ENCODE measurements at places on chromosomes 2 and 18. TPM values are rescaled to one million over a fixed set of nuclear protein-coding genes. Genes with fewer than 3 reads are reported as not detected.
A peak's percentile ranks its signal among the peaks of the same experiment; 100 is the strongest.

Gene SRD5A2
- total RNA-seq, result not detected

DNA sequence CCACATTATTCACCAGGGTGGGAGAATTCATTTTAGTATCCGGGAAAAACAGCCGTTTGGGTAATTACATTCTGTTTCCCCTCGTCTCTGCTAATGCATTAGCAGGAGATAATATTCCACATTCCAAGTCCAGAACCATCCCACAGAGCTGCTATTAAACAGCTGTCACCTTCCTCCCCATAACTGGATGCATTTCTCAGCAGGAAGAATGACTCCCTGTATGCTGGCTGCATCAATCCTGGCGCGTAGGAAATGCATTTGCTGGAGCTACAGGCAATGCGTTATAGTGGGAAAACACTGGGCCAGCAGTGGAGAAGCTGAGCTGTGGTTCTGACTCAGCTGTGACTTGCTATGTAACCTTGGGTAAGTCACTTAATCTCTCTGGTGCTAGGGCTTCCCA, 246.0 kb downstream of the CLIP4 start:
- peaks cover 6% of the 10 kb centered on the region for H3K27me3 ChIP-seq
- no peak for DNase-seq
- no peaks in the 10 kb centered on the region for H3K36me3 ChIP-seq
- no peak overlapping the region for H3K4me3 ChIP-seq

Gene MPHOSPH10
- total RNA-seq, result 34.1 TPM

Gene HOXD3
- 1.8 TPM for total RNA-seq

- peaks cover 25% of the 10 kb centered on the region for H3K4me1 ChIP-seq
- H3K36me3 ChIP-seq, result peaks cover 4% of the 10 kb centered on the region
- no peak for DNase-seq
- H3K27me3 ChIP-seq, result no peaks in the 10 kb centered on the region
- peak overlapping the region; percentile 79 for H3K27ac ChIP-seq
Measured at GRCh38 chr2:36965206-36965605, 1.1 kb downstream of the STRN start.

GRCh38 chr2:67251741-67252140, 145.4 kb upstream of the ETAA1 start:
- H3K27me3 ChIP-seq, result no peaks in the 10 kb centered on the region
- no peaks in the 10 kb centered on the region for H3K4me1 ChIP-seq
- H3K27ac ChIP-seq, result no peak overlapping the region
- no peaks in the 10 kb centered on the region for H3K36me3 ChIP-seq
- no peak overlapping the region for H3K4me3 ChIP-seq

GRCh38 chr18:55878224-55878623, 290.2 kb upstream of the TCF4 start:
- H3K27me3 ChIP-seq, result no peaks in the 10 kb centered on the region
- no peaks in the 10 kb centered on the region for H3K4me1 ChIP-seq

Gene BOLL
- not detected for total RNA-seq

Gene FOXI3
- total RNA-seq, result not detected

Gene ANKRD30B
- total RNA-seq, result not detected

DNA sequence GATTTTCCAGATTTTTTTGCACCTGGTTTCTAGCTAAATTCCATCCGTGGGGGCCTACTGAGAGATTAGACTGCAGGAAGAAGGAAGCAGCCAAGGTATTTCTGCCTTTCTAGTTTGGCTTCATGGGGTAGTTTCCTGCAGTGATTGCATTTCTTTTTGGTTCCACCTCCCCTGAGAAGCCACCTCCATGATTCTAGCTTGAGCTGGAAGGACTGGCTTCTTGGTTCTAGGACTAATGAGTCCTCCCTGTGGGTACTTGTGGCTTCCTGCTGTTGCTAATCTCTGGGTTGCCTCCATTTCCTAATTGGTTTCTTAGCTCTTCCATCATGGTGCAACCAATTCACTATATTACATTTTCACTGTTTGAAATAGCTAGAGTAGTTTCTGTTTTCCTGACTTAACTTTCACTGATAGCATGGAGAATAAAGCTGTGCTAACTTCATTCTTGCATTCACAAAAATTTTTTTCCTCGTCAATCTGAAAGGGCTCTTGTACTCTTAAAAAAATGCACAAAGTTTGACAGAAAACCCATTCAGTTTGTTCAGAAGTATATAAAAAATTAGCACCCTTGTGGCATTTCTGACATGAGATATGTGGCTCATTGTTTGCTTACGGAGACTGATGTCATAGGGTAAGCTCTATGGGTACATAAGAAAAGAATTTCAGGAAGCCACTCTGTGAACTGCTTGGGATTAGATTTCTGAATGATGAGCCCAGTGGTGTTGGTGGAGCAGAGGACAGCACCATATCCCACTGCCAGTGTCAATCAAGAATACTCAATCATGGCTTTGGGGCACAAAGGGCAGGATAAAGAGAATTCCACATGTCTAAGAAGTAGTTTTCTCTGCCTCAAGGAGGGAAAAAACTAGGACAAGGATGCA, 242.8 kb upstream of the RBMS1 start:
- H3K27me3 ChIP-seq, result no peaks in the 10 kb centered on the region
- H3K4me3 ChIP-seq, result no peak overlapping the region
- H3K36me3 ChIP-seq, result no peaks in the 10 kb centered on the region
- no peaks in the 10 kb centered on the region for H3K4me1 ChIP-seq
- no peak overlapping the region for H3K27ac ChIP-seq
- no peak for DNase-seq

Gene POMC
- total RNA-seq, result not detected

Gene CRACDL
- 2.4 TPM for total RNA-seq

Gene REG1B
- 2.0 TPM for total RNA-seq

DNA sequence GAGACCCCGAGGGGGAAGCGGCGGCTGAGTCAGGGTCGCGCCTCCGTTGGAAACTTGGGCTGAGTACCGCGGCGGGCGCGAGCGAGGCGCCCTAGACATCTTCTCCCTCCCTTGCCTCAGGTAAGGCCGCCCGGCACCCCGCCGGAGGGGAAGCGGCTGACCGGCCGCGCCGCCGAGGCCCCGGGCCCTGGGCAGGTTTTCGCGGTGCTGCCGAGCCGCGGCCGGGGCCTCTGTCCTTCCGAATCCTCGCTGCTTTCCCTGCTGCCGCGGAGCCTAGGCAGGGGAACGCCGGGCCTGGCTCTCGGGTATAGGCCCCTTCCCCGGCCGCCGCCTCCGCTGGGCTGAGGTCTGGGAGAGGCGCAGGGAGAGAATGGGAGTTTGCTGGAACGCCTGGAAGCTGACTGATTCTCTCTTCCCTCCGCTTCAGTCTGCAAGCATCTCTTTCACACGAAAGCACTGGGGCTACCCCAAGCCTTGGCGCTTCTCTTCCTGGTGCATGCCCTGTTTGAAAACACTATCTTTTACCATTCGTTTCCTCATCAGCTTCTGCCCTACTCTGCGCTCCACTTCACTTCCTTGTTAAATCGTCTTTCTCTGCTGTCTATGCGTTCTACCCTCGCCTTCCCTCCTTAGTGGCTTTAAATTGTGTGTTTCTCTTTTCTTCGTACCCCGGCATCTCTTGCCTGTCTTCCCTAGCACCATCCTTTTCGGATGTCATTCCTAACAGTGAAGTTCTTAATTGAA, 652 bp downstream of the PPM1B start:
- H3K27me3 ChIP-seq, result no peaks in the 10 kb centered on the region
- no peak for DNase-seq
- no peaks in the 10 kb centered on the region for H3K4me1 ChIP-seq
- H3K4me3 ChIP-seq, result peak overlapping the region; percentile 99
- H3K36me3 ChIP-seq, result peaks cover 2% of the 10 kb centered on the region

Gene COL5A2
- 144 TPM for total RNA-seq

Gene DPP4
- 0.23 TPM for total RNA-seq

Gene GPR17
- total RNA-seq, result not detected

DNA sequence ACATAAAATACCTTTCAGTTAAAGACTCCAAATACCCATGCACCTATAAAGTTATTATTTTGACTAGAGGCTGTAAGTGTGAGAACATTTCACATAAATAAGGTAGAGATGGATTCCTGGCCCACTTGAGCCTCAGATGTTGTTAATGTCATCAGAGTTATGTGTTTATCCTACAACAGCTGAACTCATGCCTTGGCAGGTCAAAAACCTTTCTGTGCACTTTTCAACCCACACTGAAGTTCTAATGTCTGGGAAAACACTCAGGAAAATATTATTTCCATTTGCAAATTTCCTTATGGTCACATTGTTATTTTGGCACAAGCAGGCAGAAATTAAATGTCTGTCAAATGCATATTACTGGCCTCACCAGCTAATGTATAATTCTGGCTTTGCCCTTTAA, 209.2 kb downstream of the LNPK start:
- no peaks in the 10 kb centered on the region for H3K4me1 ChIP-seq
- H3K36me3 ChIP-seq, result no peaks in the 10 kb centered on the region
- H3K4me3 ChIP-seq, result no peak overlapping the region
- no peak overlapping the region for H3K27ac ChIP-seq
- H3K27me3 ChIP-seq, result no peaks in the 10 kb centered on the region

Gene CIB4
- 0.33 TPM for total RNA-seq

Gene MOGAT1
- not detected for total RNA-seq

Gene DSG4
- total RNA-seq, result not detected

DNA sequence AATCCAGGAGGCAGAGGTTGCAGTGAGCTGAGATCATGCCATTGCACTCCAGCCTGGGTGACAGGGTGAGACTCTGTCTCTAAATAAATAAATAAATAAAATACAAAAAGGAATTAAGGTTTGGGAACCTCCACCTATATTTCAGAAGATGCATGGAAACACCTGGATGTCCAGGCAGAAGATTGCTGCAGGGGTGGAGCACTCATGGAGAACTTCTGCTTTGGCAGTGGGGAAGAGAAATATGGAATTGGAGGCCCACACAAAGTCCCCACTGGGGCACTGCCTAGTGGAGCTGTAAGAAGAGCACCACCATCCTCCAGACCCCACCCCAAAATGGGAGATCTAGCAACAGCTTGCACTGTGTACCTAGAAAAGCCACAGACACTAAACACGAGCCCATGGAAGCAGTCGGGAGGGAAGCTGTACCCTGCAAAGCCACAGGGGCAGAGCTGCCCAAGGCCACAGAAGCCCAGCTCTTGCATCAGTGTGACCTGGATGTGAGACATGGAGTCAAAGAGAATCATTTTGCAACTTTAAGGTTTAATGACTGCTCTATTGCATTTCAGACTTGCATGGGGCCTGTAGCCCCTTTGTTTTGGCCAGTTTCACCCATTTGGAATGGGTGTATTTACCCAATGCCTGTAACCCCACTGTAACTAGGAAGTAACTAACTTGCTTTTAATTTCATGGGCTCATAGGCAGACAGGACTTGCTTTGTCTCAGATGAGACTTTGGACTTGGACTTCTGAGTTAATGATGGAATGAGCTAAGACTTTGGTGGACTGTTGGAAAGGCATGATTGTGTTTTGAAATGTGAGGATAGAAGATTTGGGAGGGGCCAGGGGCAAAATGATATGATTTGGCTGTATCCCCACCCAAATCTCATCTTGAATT, 265.3 kb downstream of the ZEB2 start:
- no peak overlapping the region for H3K4me3 ChIP-seq
- no peaks in the 10 kb centered on the region for H3K27me3 ChIP-seq
- H3K27ac ChIP-seq, result no peak overlapping the region
- H3K4me1 ChIP-seq, result no peaks in the 10 kb centered on the region
- no peak for DNase-seq

- no peaks in the 10 kb centered on the region for H3K36me3 ChIP-seq
- no peak overlapping the region for H3K27ac ChIP-seq
- DNase-seq, result no peak
- no peaks in the 10 kb centered on the region for H3K4me1 ChIP-seq
- H3K27me3 ChIP-seq, result no peaks in the 10 kb centered on the region
- H3K4me3 ChIP-seq, result no peak overlapping the region
Measured at GRCh38 chr18:49973592-49973991, 160.3 kb upstream of the ACAA2 start.

DNA sequence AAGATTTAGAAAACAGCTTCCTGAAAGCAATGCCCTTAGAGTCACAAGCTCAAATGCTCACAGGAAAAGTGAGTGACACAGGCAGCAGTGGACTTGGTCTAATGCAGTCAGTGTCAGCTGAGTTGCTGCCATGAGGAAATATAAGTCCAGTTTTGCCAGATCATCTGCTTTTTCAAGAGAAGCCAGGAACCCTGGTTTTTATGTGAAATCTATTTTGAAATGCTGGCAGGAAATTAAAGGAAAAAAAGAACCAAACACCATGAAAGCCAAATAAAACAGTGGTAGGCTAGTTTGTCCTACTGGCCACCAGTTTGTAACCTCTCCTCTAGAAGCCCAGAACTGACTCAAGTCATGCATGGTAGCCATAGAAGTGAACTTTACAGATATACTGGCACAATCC, 109.2 kb downstream of the THADA start:
- H3K4me1 ChIP-seq, result no peaks in the 10 kb centered on the region
- no peak overlapping the region for H3K4me3 ChIP-seq
- DNase-seq, result no peak
- 0 out of 2 replicates have a peak overlapping the region, but pooled peaks have one; percentile 9 for H3K27ac ChIP-seq

DNA sequence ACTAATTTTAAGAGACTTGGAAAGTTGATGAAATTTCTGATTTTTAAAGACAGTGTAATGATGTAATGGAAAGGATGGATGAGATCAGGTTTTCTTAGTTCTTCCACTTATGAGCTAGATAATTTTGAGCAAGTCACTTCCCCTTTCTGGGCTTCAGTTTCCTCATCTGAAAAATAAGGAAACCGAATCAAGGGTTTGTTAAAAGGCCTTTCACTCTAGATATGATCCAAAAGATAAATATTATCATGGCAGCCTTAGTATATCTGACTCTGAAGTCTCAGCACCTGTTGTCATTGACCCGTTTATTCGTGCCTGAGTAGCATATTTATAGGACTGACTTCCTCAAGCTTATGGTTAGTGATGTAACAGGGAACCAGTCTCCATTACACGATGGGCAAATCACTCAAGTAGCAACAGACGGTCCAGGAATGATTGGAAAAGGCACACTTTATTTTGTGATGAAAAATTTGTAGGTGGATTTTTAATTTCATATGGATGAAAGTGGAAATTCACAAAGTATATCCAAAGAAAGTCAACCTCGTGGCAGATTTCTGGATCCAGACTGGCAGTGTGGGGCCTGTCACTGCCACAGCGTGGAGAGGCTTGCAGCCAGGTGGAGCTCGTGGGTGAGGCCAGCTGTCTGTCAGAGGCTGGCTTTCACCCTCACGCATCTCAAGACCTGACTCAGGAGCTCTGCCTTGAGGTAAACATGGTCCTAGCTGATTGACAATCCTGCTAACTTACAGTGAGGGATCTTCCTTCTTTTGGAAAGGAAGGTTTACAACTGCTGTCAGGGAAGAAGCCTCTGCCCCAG, 137.9 kb upstream of the CXCR4 start:
- no peaks in the 10 kb centered on the region for H3K27me3 ChIP-seq
- DNase-seq, result no peak
- no peaks in the 10 kb centered on the region for H3K4me1 ChIP-seq

- DNase-seq, result no peak
- no peak overlapping the region for H3K27ac ChIP-seq
- H3K27me3 ChIP-seq, result peaks cover 2% of the 10 kb centered on the region
- H3K4me3 ChIP-seq, result no peak overlapping the region
Measured at GRCh38 chr2:50343150-50343830, 688.6 kb downstream of the NRXN1 start.

DNA sequence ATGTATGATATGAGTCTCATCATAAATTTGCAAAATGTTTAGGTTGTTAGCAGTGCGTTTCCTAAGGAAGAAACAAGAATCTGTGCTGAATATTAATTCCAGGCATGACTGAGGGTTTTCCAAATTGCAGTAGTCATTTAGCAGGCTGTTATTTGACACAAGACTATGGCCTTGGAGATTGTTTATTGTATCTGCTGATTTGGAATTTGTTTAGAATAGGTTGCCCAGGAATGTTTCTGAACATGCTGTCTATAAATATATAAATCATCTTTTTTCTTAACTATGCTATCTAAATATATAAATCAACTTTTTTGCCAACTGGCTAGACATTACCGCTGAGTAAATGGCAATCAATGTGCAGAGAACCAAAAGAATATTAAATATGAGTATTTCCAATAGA, 90.9 kb downstream of the DOK6 start:
- no peak overlapping the region for H3K4me3 ChIP-seq
- H3K27ac ChIP-seq, result no peak overlapping the region
- no peak for DNase-seq
- H3K27me3 ChIP-seq, result no peaks in the 10 kb centered on the region
- H3K36me3 ChIP-seq, result no peaks in the 10 kb centered on the region
- H3K4me1 ChIP-seq, result no peaks in the 10 kb centered on the region
